ENCODE measurements at places on chromosomes 1 and 21.
A peak's percentile ranks its signal among the peaks of the same experiment; 100 is the strongest.

- DNase-seq, result peak; percentile 77
Observed at GRCh38 chr1:6860401-6860800, 75.1 kb downstream of the CAMTA1 start.

DNA sequence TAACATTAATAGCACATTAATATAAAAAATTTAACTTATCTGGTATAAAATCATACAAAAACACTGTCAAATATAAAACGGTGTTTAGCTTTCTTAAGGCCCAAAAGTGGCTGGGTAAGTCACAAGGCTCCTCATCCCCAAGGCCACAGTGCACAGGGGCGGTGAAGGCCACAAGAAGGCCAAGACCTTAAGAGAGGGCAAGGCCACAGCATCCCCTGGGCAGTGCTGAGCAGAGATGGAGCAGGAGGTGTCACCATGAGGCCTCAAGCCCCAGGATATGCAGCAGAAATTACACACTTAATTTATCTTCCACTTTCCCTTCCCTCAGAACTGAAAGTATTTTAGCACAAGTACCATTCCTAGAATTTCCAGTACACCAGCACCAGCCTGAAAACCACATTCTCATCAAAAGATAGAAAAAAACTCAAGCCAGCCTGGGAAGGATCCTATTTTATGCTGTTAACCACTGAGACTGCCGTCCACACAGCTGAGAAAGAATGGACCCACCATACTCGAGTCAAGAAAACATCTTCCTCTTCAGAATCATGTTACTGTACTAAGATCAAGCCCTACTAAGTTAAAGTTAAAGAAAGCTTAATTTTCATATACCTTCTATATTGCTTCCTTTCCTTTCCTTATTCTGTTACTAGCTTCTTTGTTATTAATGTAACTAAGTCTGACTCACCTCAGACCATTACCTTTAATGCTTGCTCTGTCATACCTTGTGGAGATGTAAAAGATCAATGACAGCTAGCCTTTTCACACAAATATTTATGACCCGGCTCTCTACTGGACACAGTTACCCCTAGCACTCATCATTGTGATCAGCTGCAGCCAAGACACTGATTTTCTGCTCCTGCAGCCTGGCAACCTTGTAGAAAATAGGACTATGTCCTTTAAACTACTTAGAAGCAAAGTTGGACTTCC, 26.4 kb upstream of the FMO1 start:
- DNase-seq, result peak; percentile 28

DNA sequence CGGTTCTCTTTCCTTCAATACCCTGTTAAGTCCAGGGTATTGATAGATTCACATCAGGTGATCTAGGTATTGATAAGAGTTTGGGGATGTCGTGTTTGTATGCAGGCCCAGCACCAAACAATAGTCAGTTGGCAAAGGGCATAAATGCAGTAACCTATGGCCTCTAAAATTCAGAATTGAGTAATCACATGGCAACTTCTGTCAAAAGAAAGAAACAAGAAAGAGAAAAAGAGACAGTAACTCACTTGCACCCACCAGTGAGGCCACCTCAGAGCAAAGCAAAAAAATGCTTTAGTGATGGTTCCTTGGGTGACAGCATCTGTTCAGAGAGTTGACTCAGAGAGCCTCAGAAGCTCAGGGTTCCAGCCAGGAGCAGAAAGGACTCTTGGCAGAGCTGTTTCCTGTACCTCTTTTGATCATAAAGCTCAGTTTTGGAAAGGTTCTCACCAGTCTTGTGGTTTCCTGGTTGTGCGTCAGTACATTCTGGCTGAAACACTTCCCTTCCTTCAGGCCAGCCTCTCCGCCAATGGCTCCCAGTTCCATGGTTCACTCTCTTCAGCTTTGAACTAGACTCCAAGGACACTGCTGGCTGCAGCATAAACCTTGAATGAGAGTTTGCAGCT, 70.1 kb upstream of the GORAB start:
- peak; percentile 6 for DNase-seq

GRCh38 chr1:111142356-111142975, 2.4 kb downstream of the CEPT1 start:
- no peak for DNase-seq

- DNase-seq, result peak; percentile 76
Observed at GRCh38 chr21:37509802-37510393, 143.3 kb downstream of the DYRK1A start.

DNA sequence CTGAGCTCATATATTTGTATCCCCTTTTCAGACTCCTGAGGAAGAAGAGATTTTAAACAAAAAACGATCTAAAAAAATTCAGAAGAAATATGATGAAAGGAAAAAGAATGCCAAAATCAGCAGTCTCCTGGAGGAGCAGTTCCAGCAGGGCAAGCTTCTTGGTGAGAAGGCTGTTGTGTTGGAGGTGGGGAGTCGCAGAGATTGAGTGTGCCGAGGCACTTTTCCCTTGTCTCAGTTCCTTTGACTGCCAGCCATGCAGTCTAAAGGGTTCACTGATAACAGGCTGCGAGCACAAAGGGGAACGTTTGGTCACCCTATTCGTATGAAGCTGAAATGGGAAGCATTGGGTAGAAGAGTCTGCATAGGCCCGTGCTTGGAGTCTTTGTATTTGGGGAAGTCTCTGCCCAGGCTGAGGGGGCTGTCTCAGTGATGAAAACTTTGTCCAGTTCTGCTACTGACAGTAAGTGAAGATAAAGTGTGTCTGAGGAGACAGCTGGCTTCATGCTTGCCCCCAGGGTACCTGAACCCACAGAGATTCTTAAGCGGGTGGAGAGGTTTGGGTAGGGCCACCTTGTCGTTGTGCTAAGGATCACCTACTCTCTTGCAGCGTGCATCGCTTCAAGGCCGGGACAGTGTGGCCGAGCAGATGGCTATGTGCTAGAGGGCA, 2.8 kb downstream of the RPS8 start:
- DNase-seq, result no peak

- peak; percentile 50 for DNase-seq
Observed at GRCh38 chr1:89358287-89358893, 5.5 kb upstream of the GBP6 start.

DNA sequence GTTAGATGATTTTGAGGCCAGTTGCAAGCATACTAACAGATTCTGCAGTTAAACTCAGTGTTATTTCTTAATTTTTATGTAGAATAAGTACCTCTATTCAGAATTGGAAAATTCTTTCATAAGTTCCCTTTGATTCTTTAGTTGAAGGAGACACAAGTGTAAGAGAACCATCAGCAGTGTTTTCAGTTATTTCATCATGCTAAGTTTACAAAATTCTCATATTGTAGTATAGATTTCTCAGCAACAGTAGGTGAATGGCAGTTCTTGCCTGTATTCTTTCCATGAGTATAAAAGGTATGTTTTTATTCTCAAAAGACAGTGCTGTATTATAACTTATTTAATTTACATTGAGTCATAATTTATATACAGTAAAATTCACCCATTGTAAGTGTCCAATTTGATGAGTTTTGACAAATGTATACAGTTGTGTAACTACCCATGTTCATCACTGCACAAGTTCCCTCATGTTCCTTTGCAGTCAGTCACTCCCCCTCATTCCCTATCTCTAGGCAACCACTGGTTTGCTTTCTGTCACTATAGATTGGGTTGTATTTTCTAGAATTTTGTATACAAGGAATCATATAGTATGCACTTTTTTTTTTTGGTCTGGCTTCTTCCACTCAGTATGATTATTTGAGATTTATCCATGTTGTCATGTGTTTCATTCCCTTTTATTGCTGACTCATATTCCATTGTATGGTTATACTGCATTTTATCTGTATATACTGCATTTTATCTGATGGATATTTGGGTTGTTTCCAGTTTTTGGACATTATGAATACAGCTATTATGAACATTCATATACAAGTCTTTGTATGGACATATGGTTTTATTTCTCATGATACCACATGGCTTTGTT, 3.9 kb downstream of the RPS6KC1 start:
- DNase-seq, result peak; percentile 63

- no peak for DNase-seq
Observed at GRCh38 chr1:5571861-5572401, 420.3 kb downstream of the NPHP4 start.

DNA sequence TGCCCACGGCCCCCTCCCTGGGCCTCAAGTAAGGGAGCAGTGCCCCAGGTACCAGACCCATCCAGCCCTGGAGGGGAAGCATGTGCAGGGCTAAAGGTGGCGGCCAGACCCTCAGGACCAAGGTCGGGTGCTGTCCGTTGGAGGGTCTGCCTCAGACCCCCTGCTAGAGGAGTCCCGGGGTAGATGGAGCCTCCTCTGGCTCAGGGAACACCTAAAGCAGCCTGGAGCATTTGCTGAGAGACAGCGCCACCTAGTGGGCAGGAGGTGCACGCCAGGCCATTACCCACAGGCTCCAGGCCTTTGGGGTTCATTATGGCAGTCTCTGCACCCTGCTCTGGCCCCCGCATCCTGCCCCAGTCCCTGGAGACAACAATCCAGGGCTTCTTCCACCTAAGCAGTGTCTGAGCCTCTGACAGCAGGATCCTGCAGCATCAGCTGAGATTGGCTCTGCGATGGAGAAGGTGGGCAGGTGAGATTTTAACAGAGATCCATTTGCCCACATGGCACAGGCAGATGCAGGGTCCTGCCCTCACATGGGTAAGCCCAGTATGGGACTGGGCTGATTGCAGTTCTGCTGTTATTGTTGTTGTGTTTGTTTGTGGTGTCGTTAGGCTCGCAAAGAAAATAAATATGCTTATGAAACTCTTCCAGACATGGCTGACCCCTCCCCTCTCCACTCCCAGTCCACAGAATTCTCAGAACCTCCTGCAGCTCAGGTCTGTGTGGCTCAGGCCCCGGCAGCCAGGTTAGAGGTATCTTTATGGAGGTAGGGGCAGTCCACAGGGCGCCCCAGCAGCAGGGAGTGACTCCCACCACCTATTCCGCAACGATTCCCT, 42.4 kb downstream of the CTNNBIP1 start:
- peak; percentile 43 for DNase-seq

- DNase-seq, result no peak
Observed at GRCh38 chr1:47684518-47684917, 246.7 kb downstream of the FOXD2 start.

GRCh38 chr1:37410815-37411214, 63.6 kb upstream of the ZC3H12A start:
- peak; percentile 22 for DNase-seq

DNA sequence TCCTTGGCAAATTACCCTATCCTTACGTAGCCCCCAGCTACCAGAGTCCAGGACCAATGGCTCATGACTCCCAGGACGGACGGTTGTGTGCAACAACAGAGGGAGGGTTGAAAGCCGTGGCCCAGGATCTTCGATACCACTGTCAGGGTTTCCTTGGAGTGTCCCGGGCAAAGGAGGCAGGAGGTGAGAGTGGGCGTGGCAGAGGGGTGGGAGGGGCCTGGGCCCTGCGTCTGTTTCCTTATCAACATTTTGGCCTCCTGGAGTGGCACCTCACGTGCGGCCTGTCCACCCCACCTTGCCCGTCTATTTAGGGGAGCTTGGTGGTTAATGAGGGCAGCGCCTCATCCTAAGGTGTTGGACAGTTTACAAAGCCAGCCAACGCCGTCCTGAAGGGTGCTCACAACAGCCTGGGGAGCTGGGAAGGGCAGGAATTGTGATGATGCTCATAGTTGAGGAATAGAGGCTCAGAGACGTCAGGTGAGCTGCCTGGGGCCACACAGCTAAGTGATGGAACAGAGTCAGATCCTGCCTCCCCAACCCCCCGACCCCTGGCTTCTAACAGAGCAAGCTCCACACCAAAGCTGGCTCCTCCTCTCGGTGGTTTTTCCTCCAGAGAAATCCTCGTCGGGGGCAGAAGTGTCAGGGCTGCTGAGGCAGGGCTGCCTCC, 17.4 kb upstream of the ARHGEF10L start:
- DNase-seq, result no peak

DNA sequence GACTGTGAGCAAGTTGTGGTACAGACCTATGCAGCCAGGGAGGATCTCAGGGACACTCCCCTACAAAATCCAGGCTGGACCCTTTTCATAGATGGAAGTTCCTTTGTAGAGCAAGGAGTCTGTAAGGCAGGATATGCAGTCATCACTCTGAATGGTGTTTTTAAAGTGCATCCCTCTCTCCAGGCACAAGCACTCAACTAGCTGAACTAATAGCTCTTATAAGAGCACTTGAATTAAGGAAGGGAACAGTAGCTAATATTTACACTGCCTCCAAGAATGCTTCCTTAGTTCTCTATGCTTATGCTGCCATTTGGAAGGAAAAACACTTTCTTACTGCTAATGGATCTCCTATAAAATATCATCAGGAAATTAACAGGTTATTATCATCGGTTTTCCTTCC, 27.0 kb upstream of the SMYD3 start:
- DNase-seq, result no peak

GRCh38 chr1:233379869-233380438, 52.4 kb downstream of the MAP3K21 start:
- no peak for DNase-seq

GRCh38 chr1:160834945-160835565, 27.6 kb downstream of the CD244 start:
- peak; percentile 62 for DNase-seq

DNA sequence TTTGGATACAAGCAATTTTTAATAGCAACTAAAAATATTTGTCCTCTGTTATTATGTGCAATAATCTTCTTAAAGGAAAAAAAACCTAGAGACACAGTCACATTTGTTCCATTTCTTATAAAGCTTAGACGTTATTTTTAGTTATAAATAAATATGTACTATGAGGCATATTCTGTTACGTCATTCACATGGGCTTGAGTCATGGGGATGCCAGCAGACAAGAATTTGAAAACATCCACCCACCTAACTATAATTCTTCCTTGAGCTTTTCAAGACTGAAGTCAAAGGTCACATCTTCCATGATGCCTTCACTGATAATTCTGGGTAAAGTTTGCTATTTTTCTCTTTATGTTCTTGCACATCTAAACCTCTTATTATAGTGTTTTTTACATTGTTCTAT, 268.8 kb downstream of the KCTD3 start:
- DNase-seq, result peak; percentile 87

DNA sequence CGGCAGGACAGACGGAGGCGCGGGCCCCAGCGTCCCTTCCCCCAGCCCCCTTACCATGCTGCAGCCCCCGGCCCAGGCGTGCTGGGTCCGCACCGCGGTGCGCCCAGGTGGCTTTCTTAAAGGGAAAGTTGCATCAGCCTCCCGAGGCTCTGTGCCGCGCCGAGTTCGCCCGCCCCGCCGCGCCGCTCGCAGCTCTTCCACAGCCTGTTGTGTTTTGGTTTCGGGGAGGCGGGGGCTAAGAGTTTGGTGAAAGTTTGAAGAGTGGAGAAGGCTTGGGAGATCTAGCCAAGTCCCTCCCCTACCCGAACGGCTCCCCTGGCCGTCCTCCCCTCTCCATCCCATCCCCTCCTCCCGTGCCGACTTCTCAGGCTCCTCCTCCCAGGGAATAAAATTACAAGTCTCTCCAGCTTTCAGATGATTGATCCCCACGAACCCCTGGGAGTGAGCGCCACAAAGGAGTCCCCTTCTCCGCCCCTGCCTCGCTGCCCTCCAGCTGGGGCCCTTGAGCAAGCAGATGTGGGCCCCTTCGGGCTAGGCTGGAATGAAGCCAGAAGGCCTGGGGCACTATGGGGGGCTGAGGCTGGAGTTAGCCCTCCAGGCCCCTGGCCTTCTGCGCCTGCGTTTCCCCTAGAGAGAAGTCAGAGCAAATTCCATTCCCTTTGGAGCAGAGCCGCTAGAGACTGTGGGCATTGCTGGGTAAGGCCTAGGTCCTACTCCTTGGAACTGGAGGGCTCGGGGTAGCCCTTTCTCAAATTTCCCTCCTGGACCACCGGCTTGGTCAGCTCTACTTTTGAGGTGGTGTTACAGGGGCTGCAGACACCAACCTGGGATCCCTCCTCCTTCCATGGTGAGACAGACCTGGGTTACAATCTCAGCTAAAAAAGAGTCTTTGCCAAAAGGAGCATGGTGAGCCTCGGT, at the start of gene SLC6A9:
Gene SLC6A9 (minus strand): TSS at position 211 of the 918 bp plus-strand sequence. CDS start 7,185 bp downstream, outside the sequence.
- peak; percentile 46 for DNase-seq

GRCh38 chr1:109687641-109688499, at the start of gene GSTM1:
Gene GSTM1 (plus strand): TSS chr1:109687817. CDS start chr1:109687874, 57 bp downstream.
- peak; percentile 78 for DNase-seq

GRCh38 chr1:17581389-17582123, 42.1 kb downstream of the ARHGEF10L start:
- no peak for DNase-seq

All from amniotic epithelial cell (primary cell).